ENCODE measurements at places on chromosomes 2 and 18.

DNA sequence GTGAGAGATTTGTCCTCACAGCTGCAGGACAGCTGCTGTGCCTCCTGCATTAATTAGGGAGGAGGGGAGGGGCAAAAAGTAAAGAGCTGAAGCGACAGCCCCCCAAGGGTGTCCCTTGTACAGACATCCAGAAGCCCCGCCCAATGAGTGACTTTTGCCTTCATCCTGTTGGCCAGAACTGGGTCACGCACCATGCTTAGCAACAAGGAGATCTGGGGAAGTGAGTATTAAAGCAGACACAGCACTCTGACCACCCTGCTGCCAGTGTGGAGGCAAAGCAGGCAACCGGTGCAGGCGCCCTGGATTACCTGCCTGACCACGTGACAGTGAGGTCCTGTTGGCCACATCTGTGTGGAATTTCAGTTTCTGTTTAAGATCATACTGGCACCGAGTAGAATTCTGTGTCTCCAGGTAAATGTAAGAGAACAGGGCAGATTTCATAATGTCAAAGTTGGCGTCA is 21.5 kb upstream of the BIN1 start:
- no peak for DNase-seq

DNA sequence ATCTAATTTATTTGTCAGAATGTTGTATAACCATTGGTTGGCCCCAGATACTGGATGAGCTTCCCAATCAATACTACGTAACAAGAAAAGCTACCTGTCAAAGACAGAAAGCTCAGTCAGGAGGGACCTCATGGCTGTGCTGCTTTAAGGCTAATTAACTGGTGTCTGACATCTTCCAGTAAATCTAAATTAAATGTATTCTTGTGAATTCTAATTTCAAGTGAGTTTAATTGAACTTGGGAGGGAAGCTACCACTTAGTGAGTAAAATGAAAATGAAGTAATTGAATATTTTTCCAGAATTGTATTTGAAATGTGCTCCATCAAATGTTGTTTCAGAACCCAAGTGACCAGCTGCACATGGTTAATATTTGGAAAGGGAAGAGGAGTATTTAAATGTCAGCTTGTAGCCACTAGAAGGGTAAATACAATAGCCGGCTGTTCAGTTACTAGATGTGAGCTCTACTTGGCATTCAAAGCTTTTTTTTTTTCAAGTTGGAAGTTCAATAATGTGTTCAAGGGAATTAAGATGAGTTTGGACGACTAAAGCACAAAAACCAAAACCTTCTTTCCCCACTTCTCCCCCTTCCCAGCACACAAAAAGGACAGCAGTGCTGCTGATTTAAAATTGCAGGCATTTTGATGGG is 62.0 kb downstream of the GPR39 start:
- no peak for DNase-seq

DNA sequence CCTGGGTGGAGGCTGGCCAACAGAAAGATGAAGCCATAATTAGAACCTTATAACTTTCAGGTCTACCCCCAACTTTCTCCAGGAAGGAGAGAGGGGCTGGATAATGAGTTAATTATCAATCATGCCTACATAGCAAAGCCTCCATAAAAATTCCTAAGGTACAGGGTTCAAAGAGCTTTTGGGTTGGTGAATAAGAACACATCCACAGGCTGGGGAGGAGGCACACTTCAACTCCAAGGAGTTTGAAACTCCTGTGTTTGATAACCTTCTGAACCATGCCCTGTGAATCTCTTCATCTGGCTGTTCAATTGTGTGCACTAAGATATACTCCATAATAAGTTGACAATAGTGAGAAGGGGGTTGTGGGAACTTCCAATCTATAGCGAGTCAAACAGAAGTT is 552.3 kb downstream of the TDRD15 start:
- DNase-seq = no peak

DNA sequence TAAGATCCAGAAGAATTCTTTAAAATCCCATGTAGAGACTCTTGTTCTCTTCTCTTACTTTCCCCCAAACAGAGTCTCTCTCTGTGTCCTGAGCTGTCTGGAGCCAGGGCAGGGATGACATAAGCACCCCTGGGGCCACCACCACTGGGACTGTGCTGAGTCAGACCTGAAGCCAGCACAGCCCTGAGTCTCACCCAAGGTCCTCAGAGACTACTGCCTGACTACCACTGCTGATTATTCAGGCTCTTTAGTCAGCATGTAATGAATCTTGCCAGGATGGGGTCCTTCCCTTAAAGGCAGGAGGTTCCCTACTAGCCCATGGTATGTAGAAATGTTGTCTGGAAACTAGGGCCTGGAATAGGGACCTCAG is 34.9 kb upstream of the DYNC1I2 start:
- DNase-seq = no peak

DNA sequence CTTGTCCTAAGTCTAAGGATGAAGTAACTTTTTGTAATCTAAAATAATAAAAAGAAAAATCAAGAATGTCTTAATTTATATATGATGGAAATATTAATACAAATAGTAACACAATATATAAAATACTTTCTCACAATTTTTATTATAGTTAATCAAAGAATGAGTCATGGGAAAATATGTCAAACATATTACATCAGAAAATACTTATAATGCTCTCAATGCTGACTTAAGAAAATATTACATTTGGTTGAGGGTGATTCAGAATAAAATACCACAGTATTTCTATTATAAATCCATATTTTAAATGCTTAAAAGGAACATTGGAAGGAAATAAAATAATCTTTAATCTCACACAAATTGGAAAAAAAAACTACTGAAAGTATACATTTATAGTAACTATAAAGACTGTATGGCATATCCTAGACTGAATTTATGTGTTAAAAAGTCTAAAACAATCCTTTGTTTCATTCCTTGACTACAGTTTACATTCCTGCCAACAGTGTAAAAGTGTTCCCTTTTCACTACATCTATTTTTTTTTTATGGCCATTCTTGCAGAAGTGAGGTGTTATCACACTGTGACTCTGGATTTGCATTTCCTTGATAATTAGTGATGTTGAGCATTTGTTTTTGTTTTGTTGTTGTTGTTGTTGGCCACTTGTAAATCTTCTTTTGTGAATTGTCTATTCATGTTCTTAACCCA is 1573.5 kb upstream of the ACVR2A start:
- no peak for DNase-seq

DNA sequence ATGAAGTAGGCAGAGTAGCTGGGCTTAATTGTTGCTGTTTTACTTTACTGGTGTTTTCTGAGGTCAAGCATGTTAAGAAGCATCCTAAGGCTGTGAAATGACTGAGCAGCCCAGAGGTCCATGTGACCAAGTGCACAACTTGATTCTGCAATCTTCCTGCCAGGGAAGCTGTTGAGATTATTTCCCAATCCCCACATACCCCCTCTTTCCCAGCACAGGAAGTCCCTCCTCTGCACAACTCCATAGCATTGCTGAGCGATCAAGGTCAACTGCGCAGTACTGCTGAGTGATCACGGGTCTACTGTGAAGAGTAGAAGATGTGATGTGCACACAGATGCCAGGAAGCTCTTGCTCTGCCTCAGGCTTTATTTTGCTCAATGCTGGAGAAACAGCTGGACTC is 105.8 kb downstream of the GALNT14 start:
- DNase-seq = no peak

DNA sequence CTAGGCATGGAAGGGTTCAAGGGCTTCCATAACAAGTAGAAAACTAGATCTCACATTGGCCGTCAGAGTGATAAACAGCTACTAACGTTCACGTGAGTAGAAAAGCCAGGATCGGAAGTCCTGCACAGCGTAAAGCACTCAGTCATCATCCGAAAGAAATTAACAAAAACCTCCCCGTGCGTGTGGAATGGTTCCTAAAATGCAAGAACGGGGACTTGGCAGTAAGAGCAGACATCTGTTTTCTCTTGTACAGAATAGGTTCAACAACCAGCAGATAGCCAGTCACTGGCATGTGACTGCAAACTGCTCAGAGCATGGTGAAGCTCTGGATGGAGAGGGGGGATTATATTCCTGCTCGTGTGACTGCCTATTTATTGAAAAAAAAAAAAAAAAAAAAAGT is 106.9 kb upstream of the ITGB6 start:
- DNase-seq = no peak

DNA sequence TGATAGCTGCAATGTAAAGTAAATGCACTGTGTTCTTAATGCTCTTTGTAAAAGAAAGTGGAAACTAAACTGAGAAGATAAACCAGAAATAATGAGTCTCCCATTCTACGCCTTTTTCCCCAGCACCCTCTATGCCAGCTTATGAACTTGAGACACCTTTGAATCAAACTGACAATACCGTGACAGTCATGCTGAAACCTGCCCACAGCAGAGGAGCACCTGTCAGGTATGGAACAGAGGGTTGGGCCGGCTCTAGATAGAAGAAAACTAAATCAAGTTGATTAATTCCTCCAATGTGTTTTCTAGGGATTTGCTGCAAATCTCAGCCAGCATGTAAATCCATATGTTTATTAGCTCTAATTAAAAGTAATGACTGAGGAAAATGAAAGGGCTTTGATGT is 520.6 kb upstream of the RAB12 start:
- no peak for DNase-seq

GRCh38 chr2:100821255-100821910 is 1.4 kb downstream of the NPAS2 start:
- DNase-seq = no peak

GRCh38 chr2:222977121-222977520 is 74.9 kb upstream of the KCNE4 start:
- DNase-seq = no peak

- DNase-seq = no peak
Measured at GRCh38 chr2:68825866-68826265, 45.3 kb downstream of the BMP10 start.

GRCh38 chr2:8282858-8283252 is 399.0 kb upstream of the ID2 start:
- DNase-seq = peak; percentile 17

DNA sequence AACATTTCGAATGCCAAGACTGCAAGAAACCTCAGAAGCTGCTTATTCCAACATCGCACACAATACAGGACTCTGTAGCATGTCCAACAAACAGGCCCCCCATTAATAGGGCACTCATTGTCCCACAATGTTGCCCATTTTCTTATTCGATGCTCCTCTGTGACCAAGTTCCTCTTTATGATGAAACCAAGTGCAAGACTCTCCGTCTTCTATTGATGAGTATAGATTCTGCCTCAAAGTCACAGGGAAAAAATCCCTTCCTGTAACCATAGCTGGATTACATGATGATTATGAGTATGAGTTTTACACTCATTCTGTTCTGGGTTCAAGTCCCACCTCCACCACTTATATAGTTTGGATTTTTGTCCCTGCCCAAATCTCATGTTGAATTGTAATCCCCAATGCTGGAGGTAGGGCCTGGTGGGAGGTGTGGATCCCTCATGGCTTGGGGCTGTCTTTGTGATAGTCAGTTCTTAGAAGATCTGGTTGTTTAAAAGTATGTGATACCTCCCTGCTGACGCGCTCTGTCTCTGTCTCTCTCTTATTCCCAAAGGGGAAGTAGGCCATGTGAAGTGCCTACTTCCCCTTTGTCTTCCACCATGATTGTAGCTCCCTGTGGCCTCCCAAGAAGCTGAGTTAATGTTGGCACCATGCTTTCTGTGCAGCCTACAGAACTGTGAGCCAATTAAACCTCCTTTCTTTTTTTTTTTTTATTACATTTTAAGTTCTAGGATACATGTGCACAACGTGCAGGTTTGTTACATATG is 148.7 kb downstream of the OSR1 start:
- no peak for DNase-seq

DNA sequence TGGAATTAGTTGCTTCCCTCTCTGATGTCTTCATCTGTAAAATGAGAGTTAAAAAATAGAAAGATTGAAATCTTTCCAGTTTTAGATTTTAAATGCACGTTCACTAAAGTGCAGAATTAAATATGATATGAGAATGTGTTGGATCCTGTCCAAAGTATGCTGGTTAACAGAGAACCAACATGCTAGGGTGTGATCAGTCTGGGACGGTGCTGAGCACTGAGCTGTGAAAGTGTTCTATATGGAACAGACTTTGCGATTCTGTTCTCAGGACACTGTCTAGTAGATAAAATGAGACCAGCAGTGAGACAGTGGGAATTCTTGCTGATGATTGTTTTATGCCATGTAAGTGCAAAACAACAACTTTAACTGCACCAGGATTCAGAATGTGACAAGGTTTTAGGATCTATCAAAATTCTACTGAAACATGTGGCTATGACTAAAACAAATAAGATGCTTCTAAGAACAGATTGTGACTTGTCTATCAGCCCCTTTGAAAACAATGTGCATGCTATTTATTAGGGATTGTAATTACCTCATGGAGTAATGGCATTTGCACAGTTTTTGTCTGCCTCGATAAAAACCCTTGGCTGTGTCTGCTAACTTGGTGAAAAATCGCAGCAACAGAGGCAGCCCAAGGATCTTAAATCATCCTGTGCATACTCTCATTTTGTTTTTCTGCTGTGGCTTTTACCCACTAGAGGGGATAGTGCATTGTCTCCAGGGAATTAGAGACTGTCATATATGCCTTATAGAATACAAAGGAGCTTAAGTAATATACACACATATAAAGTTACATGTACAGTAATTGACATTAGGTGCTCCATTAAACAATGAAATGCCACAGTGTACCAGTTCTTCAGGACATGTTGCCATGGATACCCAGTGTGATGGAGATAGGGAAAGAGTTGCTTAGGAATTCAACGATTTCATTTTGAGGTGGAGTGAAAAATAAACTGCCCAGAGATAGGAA is 55.1 kb downstream of the MAP3K20 start:
- no peak for DNase-seq

DNA sequence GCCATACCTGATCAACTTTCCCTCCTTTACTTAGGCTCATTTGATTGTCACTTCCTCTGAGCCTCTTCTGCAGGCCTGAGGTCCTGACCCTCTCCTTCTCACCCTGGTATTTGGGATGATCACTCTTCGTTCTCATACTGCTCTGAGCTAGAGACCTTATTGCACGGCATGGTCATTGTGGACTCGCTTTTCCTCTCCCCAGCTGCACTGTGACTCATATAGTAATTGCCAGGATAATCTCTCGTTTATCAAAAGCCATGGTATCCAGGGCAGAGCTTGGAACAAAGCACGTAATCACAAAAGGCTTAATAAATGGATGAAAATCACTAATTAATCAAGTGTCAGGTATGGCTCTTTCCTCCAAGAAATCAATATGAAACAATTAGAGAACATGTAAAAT is 40.9 kb upstream of the TRIB2 start:
- no peak for DNase-seq

GRCh38 chr2:52335727-52336126 is 1303.8 kb upstream of the NRXN1 start:
- DNase-seq = no peak

- DNase-seq = no peak
Measured at GRCh38 chr18:61362511-61362910, 29.3 kb downstream of the CDH20 start.

DNA sequence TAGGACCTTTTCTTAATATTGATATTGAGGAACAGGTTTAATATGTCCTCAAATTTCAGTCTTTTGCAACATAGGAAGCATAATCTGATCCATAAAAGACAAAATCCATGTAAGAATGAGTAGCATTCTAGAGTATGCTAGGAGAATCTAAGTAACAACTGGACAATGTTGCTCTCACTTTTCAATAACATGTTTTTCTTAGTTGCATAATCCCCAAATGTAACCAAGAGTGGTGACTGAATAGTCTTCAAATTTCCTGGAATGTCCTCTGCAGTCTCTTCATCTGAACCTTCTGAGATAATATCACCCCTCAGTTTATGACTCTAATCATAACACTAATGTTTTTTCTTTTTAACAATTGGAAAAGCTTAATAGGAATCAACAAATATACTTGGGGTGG is 110.0 kb upstream of the ZEB2 start:
- no peak for DNase-seq

All from CD4-positive, alpha-beta T cell treated with Interleukin-4 for 4 hours (primary cell).